GM12891 (cell line): ENCODE measurements at places on chromosomes 12 and 14.

GRCh38 chr12:79300199-79300568 lies 390.6 kb downstream of the PAWR start:
- no peak for DNase-seq

- no peak for DNase-seq
Observed at GRCh38 chr12:70540996-70541395, 96.2 kb downstream of the PTPRB start.

DNA sequence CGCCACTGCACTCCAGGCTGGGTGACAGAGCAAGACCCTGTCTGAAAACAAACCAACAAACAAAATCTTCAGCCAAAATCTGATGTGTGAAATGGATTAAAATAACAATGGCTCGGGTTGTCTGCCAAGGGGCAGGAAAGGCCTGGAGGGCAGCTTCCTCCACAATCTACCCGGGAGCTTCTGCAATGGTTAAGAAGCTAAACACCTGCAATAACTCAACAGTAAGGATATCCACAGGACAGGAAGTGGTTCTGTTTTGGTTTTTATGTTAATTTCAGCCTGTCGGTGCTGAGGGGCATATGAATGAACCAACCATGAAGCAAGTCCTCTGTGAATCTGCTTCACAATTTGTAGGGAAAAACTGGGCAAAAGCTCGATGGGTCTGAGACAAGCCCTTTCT lies 34.4 kb downstream of the RAD52 start:
- no peak for DNase-seq

DNA sequence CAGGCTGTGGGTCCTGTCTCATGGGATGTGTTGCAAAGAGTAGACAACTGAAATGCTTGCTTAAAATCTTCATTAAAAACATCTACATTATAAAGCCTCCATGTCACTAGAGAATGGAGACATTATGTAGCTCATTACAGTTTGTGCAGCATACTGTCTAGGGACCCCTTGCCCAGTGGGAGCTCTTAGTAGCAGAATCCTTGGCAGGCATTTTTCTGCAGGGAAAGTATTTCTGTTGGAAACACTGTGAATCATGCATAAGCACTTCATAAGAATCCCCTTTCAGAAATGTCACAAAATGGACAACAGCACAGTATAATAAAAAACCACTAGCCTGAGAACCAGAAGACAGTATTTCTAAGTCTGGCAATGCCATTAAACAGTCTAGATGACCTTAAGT lies 174.3 kb downstream of the MGAT4C start:
- DNase-seq, result no peak

DNA sequence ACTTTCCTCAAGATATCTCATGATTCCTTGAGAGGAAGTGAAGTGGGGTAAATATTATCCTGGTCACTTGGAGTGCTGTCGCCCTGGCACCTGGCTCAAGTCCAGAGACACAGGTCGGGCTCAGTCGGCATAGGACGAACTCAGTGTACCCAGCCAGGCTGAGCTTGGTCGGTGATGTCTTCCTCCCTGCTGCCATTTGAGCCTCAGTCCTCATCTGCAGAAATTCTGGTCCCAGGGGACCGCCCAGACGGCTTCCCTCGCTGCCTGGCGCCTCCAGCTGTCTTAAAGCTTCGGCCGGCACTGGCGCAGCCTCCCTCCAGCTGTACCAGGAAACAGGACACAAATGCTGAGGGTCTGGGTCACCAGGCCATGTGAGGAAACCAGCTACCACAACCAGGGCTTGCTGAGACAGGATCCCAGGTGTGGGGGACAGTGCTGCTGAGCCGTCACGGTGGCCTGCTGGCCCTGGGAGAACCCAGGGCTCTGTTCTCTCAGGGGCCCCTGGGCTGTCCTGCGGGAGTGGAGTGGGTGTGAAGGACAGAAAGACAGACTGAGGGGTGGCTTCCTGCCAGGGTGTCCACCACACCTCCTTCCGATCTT lies 5.0 kb upstream of the KLC1 start:
- no peak for DNase-seq

DNA sequence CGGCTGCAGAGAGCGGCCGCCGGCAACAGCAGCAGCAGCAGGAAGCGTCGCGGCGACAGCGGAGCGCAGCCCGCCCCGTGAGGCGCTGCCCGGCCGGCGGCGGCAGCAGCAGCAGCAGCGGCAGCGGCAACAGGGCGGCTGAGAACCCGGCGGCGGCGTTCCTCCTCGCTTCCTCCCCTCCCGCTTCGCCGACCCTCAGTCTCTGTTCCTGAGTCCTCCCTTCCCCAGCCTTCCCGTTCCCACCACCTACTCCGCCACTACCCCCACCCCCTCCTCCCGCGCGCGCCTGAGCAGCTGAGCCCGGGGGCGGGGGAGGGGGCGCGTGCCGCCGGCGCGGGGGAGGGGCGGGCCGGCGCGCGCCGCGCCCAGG lies 310 bp downstream of the BICDL1 start:
- DNase-seq, result no peak

DNA sequence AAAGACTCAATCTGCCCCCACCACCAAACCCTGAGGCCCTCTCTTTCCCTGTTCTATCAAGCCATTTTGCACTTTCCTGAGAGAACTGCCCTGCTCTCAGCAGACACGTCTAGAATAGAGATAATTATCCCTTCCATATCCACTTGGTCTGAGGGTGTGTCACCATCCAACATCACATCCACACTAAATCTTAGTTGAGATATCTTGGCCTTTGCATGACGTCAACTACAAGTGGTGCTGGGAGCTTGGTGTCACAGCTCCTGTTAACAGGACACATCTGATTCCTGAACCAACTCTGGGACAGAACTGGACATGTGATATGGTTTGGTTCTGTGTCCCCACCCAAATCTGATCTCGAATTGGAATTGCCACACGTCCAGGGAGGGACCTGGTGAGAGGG lies 1109.2 kb downstream of the TMEM121 start:
- DNase-seq, result no peak

- no peak for DNase-seq
Observed at GRCh38 chr12:117100251-117100650, 1.0 kb upstream of the TESC start.

GRCh38 chr12:13026286-13026685 lies 17.9 kb upstream of the FAM234B start:
- no peak for DNase-seq

- DNase-seq, result no peak
Observed at GRCh38 chr12:102966200-102966863, 8.9 kb downstream of the ASCL1 start.

GRCh38 chr14:74568911-74569310 lies 43.1 kb downstream of the LTBP2 start:
- DNase-seq, result no peak

- DNase-seq, result peak; percentile 19
Observed at GRCh38 chr14:31025367-31026076, at the start of gene AP4S1. AP4S1 (plus strand) TSS chr14:31025649; CDS start chr14:31066197, 40,548 bp downstream.

DNA sequence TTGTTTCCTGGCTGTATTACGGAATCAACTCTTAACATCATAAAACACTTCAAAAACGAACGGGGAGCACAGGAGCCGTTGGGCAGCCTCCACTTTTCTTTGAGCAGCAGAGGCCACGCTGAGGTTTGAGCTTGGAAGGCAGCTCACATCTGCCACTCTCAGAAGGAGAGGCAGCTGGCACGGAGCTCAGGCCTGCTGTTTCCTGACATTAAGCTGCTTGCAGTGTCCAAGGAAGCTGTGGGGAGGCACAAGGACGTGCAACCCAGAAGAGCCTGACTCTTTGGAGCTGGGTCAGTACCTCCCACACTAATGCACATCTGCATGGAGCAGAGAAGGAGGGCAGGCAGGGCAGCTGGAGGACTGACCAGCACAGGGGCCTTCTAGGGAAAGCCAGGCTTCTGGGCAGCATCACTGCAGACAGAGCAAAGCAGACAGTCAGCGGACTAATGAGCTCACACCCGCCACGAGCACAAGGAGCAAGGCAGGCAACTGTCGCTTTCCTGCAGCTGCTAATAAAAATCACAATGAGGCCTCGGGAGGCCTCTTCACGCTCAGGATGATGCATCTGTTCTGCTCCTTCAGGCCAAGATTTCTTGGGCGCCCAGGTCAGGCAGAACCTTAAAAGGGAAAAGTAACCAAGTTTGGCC lies 211.1 kb downstream of the GLT1D1 start:
- DNase-seq, result no peak

- no peak for DNase-seq
Observed at GRCh38 chr14:69713209-69713781, 53.6 kb upstream of the SRSF5 start.

DNA sequence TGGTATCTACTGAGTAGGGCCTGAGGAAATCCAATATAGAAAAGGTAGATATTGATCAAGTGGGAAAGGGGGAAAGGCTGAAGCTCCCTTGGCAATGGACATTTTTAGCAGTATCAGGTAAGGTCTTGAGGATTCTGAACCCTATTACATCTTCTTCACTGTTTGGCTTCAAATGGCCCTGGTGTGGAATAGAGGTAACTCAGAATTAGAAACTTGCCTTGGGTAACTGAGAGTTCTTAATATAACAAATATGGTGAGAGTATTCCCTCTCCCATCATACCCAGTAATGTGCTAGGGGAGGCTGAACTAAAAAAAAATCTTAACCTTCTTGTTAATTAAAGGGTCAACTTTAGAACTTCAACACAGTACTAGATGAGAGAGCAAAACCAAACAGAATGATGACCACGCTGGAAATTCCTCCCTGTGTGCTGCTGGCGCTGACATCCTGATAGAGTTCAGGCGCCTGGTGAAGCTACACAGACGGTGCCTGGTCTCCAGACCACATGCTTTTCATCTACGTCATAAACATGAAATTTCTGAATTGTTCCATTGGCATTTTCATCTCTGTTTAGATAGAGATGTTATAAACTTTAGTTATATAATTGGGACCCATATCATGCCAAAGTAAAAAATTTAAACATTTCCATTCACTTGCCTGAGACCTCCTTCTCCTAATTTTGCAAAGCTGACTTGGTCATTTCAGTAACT lies 128.3 kb downstream of the AKAP6 start:
- no peak for DNase-seq

- no peak for DNase-seq
Observed at GRCh38 chr14:23629832-23630396, 6.2 kb upstream of the DHRS2 start.

DNA sequence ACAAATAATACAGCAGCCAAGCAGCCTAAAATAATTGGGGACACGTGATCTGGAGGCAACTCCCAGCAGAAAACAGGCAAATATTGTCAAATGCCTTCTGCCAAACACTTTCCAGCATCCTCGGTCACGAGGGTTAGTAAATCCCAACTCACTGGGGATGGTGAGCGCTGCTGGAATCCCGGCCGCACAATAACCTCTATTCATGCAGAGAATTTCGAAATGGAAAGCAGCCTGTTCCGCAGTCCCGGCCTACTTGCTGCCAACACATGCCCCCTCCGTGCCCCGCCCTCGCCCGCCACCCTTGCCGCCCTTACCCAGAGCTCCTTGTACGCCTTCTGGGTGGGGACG lies 62.2 kb downstream of the RFX4 start:
- DNase-seq, result no peak

DNA sequence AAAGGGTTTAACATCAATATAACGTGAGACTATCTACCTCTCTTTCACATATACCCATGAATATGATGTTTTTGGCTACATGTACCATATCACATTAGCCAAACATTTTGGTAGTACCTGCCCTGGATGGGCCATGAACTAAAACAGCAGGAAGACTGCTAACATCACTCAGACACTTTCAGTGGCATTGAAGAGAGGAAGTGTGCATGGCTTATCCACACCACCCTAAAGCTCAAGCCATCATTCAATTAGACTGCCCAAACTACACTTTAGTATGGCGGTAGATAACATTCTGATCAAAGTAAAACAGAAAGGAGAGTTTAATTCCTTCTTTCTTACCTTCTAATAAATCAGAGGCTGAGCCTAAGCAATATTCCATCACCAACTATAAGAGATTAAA lies 103.0 kb downstream of the PEBP1 start:
- no peak for DNase-seq

DNA sequence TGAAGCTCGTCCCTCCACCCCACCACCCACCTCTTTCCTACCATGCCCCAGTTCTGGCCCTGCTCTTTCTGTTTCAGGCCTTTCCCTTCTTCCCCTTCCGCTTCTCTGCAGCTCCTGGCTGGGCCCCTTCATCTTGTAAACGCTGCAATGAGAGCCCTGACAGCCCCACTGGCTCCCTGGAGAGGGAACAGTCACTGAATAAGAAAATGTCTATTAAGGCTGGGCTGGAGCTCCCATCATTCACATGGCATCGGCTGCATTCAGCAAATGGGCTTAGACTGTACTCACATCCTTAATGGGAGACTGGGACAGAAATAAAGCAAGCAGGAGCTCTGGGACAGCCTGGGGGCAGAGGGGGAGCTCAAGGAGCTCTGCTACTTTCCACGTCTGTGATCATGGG lies 45.2 kb upstream of the TUNAR start:
- DNase-seq, result no peak

GRCh38 chr12:5612556-5613410 lies 180.9 kb downstream of the NTF3 start:
- DNase-seq, result no peak
